Inflammatory macrophage treated with lipopolysaccharide for 4 hours (primary cell): ENCODE measurements at places on chromosomes 2 and 18.
A peak's percentile ranks its signal among the peaks of the same experiment; 100 is the strongest.

- no peak for DNase-seq
Observed at GRCh38 chr18:9914334-9914583, 443 bp downstream of the VAPA start.

DNA sequence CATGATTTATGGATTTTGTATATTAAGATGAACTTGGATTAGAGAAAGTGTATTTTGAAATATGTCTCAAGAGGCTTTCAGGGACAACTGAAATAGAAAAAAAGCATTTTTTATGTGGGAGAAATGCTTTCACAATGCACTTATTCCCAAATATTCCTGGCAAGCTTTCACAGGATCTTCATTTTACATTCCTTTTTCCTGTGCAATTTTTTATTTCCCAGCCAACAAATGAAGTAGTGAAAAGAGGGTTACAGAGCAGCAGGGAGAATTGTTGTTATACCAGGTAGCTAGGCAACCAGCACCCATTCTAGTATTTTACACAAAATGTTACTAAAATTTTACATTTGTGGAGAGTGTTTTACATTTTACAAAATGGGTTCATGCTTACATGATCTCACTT lies 167.0 kb upstream of the RPRM start:
- DNase-seq = no peak

- no peak for DNase-seq
Observed at GRCh38 chr2:23954325-23955014, 14.2 kb downstream of the UBXN2A start.

DNA sequence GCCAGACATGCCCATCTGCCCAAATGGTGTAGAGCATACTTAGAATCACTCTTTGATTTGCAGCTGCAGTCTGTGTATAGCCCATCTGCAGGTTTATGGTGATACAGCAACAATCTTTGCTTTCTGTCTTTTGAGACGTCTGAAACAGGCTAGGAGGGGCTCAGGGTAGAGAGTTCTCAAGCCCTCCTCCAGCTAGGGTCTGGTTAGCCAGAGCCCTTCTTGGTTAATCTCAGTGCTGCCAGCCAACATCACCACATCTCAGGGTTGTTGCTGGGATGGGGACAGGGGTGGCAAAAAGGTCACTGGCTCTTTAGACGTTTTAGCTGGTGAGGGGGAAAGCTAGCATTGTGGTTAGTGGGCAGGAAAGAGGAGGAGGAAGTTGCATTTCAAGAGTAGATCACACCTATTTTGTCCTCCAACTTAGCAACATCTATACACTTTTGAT lies 136.6 kb upstream of the ACAA2 start:
- no peak for DNase-seq

GRCh38 chr2:26522751-26523171 lies 44.8 kb upstream of the OTOF start:
- DNase-seq = no peak

GRCh38 chr18:22283116-22283395 lies 113.7 kb downstream of the GATA6 start:
- no peak for DNase-seq

DNA sequence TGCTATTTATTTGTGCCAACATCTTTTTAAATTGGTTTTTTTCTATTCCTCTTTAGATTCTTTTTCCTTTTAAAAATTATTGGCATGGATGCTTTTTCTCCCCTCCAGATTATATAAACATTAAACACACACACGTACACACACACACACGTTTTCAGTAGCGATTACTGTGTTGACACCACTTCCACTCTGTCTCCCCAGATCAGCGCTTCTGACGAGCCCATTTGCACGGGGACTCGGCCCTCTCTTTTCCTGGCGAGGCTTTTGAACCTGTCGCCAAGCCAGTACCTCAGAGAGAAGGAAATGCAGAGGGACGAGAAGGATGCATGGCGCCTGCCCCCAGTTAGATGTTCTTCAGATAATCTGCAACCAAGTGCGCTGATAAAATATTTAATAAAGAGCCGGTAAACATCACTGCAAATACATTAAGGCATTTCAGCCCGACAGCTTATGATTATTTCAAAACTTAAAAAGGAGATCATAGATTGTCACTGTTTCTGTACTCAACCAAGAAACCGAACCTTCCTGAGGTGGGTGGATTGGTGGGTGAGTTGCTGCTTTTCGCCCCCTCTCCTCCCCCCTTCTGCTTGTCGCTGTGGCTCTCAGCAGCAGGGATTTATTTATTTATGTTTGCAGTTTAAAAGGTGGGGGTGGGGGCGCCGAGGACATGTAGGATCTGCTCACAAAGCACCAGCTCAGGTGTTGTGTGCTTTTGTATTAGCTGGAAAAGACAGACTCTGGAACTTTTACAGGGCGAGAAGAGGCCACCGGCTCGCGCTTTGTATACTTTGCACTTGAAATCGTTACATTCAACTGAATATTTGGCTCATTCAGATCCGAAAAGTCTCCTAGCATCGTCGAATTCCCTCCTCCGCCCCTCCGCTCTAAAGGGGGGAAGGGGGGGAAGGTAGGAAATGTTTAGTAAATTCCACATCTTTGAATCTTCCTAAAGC lies 787 bp upstream of the TBR1 start:
- no peak for DNase-seq

DNA sequence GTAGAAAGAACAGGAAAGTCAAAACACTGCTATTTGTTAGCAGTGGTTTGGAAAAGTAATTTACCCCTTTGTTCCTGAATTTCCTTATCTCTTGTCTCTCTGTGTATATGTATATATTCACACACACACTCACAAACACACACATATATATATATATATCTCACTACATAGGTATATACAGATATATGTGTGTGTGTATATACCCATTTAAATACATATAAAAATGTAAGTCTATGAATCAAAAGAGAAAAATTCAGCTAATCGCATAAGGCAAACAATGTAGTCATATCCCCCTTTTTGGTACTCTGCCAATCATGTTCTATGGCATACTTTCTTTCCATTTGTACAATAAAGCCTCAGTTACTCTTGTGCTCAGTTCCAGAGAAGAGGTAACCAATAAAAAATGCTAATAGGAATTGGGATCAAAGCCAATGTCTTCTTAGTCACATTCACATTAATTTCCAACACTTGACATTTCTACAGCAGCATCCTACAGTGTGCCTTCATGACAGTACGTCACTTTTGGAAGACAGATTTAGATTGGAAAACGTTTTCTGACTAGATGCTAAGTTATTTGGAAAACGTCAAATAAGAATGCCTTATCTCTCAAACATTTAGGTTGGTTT lies 94.6 kb downstream of the MC4R start:
- no peak for DNase-seq

DNA sequence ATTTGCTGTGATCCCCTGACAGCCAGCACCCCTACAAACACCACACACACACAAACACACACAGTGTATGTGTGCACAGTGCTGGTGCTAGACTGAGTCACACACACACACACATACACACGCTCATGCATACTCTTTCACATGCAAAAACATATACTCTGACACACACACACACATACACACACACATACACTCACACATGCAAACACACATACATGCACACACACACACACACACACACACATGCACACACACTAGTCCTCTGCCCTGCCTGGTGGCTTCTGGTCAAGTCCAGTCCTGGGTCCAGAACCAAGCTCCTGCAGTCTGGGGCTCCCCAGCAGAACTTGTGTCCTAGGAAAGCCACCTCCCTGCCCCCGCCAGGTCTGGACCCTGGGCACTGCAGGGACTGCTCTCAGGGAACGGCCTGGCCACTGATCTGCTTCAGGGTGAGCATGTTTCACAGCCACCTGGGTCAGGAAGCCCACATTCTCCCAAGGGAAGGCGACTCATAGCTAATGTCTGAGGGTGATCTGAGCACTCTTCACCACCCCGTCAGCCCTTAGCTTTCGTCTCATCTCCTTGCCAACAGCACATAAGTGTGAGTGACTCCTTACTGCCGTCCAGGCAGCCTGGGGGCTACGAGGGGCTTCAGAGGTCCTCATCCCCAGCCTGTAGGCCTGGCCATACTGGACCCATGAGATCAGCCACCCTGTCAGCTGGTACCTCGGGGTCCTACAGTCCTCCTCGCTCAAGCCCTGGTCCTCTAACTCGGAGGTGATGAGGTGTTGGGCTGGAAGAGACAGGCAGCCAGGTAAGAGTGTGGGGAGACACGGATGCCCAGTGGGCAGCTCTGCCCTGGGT lies 88.1 kb downstream of the MCFD2 start:
- no peak for DNase-seq

DNA sequence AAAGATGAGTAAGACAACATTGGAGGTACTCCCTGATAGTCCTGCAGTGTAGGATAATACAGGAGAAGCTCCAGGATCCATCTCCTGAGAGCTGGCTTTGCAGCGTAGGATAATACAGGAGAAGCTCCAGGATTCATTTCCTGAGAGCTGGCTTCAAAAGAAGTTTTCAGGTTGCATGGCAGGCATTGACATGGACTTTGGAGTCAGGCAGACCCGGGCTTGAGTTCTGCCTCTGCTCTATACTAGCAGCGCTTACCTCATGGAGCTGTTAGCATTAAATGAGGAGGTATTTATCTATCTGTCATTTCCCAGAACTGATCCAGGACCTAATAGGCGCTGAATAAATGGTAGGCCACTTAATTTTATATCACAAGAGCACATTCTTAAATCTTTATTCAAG lies 97.8 kb downstream of the FMNL2 start:
- no peak for DNase-seq

GRCh38 chr2:5594249-5594695 lies 97.9 kb upstream of the SOX11 start:
- DNase-seq = no peak

DNA sequence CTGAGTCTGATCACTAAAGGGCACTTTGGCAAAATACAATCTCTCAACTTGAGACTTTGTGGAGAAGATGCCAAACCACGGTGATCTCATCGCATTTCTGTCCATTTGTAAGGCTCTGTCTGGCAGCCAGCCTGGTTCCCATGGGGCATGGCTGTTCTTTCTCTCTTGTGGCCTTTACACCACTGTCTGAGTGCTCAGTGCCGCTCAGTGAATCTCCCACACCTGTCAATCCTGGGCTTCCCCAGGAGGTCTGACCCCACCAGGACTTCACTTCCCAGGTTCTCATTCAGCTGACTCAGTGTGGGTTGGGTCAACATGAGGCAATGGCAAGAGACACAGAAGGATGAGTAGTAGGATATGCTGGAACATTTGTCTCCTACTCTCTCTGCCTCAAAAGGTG lies 96.8 kb upstream of the TRIB2 start:
- DNase-seq = peak; percentile 57

GRCh38 chr2:71045151-71045550 lies 23.3 kb upstream of the NAGK start:
- no peak for DNase-seq

- DNase-seq = no peak
Observed at GRCh38 chr2:157793053-157793612, 83.0 kb downstream of the ACVR1 start.

DNA sequence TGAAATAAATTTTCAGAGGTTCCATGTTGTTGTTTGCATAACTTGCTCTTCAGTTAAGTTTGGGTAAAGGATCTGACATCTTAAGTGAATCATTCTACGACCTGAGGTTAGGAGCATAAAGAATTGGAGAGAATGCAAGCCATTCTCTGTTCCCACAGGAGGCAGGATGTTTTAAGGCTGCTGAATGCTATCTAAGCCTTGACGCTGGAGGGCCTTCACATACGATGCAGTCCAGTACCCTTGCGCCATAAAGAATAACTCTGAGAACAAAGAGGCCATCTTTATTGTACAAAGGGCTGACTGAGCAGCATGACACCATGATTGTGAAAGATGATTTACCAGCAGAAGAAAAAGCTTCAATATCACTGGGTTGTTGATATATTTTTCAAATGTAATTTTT lies 198.4 kb downstream of the NYAP2 start:
- DNase-seq = no peak

DNA sequence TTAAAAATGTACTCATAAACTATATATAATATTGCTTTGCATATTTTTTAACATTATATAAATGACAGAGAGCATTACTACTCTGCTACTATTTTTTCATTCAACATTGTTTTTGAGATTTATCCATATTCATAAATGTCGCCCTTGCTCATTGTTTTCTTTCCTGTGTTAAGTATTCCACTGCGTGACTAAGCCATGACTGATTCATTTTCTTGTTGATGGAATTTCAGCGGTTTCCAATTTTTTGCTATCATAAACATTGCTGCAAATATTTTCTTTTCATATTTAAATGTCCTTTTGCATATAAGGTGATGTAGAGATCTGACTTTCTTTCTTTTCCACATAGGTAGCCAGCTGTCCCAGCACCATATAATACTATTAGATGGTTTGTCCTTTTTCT lies 57.6 kb downstream of the SFXN5 start:
- DNase-seq = no peak

- DNase-seq = no peak
Observed at GRCh38 chr2:41160439-41160838, 708.5 kb upstream of the SLC8A1 start.

- no peak for DNase-seq
Observed at GRCh38 chr2:207041279-207041678, 102.0 kb downstream of the CPO start.

DNA sequence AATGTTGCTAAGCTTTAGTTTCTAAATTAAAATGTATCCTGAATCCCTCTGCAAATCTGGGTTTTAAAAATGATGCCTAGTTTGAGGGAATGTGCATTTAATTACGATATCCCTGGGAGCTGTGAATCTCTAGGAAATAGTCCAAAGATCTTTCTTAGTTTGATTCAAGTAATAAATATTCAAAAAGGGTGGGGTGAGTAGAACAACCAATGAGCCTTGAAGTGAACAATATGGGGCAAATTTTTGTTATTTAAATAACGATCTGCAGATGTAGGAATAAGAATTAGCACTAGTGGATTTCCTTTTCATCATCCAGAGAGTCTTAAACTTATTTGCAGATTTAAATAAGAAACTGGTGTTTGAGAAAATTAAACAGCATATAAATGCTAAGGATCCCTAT lies 106.3 kb downstream of the ACVR1 start:
- no peak for DNase-seq

DNA sequence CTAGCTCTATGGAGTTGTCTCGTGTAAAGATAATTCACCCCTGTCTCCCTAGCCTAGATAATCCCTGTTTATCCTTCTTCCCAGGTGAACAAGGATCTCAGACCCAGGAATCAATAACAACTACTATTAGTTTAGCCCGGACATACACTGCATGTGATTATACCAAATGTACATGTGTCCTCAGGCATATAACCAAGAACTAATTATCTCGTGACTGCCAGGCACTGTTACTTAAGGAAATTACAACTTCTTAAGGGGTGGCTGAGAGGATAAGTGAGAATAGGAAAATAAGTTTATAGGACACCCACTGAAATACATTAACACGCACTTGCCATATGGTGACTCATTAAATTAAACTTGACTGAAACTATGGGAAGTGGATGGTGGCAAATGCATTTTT lies 126.6 kb downstream of the CNTNAP5 start:
- no peak for DNase-seq

- peak; percentile 39 for DNase-seq
Observed at GRCh38 chr2:151729837-151730236, 4.4 kb downstream of the NEB start.
